ENCODE measurements at places on chromosomes 2 and 18. TPM values are rescaled to one million over a fixed set of nuclear protein-coding genes. Genes with fewer than 3 reads are reported as not detected.

DNA sequence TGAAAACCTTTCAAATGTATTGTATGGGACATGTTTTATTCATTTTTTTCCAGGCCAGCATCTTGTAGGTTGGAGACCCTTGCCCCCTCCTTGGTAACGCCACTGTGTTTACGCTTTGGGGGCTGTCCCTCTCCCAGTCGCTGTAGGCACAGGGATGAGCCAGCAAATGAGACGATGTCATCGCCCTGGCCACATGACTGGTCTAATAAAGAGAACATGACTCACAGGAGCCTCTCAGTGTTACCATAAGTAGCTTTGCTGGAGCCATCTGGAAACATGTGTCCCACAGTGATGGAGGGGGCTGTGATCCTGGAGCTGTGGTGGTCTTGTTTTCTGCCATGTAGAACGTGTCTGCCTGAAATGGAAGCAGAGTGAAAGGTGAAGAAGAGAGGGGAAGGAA is 78.9 kb downstream of the CD8B2 start:
- no peak overlapping the region for H3K4me3 ChIP-seq
- H3K4me1 ChIP-seq, result no peaks in the 10 kb centered on the region
- H3K27ac ChIP-seq, result no peak overlapping the region
- no peak for DNase-seq

Gene CDH2
- 42.3 TPM for total RNA-seq

Gene LIMS3
- 2.6 TPM for total RNA-seq

Gene CRYGC
- total RNA-seq, result not detected

Gene ADD2
- total RNA-seq, result 0.26 TPM

GRCh38 chr2:41510108-41510507 is 537.7 kb upstream of the PKDCC start:
- H3K27ac ChIP-seq, result no peak overlapping the region
- no peak for DNase-seq
- H3K4me3 ChIP-seq, result no peak overlapping the region
- H3K36me3 ChIP-seq, result no peaks in the 10 kb centered on the region
- H3K4me1 ChIP-seq, result no peaks in the 10 kb centered on the region
- no peaks in the 10 kb centered on the region for H3K27me3 ChIP-seq

- no peaks in the 10 kb centered on the region for H3K27me3 ChIP-seq
- no peaks in the 10 kb centered on the region for H3K4me1 ChIP-seq
- no peak overlapping the region for H3K4me3 ChIP-seq
- H3K27ac ChIP-seq, result no peak overlapping the region
Measured at GRCh38 chr2:79447463-79447862, 65.4 kb upstream of the CTNNA2 start.

Gene IL36A
- not detected for total RNA-seq

Gene ALS2
- 47.5 TPM for total RNA-seq

DNA sequence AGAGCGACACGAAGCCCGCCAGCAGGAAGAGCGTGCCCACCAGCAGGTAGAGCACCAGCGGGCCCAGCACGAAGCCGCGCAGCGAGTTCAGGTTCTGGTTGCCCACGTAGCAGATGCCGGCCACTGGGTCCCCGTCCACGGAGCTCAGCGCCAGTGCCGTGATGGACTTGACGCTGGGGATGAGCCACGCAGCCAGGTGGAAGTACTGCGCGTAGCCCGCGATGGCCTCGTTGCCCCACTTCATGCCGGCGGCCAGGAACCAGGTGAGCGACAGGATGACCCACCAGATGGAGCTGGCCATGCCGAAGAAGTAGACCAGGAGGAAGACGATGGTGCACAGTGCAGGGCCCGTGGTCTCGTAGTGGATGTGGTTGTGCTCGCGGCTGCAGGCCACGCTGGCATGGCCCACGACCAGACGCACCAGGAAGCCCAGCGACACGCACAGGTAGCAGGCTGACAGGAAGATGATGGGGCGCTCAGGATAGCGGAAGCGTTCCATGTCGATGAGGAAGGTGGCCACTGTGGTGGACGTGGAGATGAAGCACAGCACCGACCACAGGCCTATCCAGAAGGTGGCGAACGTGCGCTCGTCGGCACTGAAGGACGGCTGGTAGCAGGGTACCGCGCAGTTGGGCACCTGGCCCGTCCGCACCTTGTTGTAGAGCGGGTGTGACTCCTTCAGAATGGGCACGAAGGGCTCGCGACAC is 2.1 kb downstream of the FZD5 start:
- H3K4me1 ChIP-seq, result peaks cover 15% of the 10 kb centered on the region
- no peaks in the 10 kb centered on the region for H3K36me3 ChIP-seq
- H3K27ac ChIP-seq, result no peak overlapping the region
- DNase-seq, result no peak
- H3K27me3 ChIP-seq, result no peaks in the 10 kb centered on the region
- H3K4me3 ChIP-seq, result peak overlapping the region; percentile 84

All from Panc1 (cell line).